Spinal cord (tissue), 10 donors: ENCODE measurements at places on chromosomes 7 and 10. TPM values are rescaled to one million over a fixed set of nuclear protein-coding genes. Genes with fewer than 3 reads are reported as not detected.

The FKBP14 gene
- 33.2 TPM for total RNA-seq

The VSIR gene
- total RNA-seq, result 33.6 TPM

The PNLIPRP1 gene
- total RNA-seq, result not detected

The ADCY1 gene
- 21.8 TPM for total RNA-seq

The SPDYE2B gene
- not detected for total RNA-seq

The MMP21 gene
- 0.40 TPM for total RNA-seq

The NKX1-2 gene
- 1.3 TPM for total RNA-seq

The LRRC61 gene
- total RNA-seq, result 13.3 TPM

The ACBD7 gene
- 59.7 TPM for total RNA-seq

The SEMA4G gene
- 9.9 TPM for total RNA-seq

The SLC25A13 gene
- 34.7 TPM for total RNA-seq

The AKR1C4 gene
- total RNA-seq, result not detected

The C7orf33 gene
- not detected for total RNA-seq

The TRPV5 gene
- total RNA-seq, result not detected

The KCNMA1 gene
- total RNA-seq, result 95.0 TPM

The C10orf62 gene
- 0.50 TPM for total RNA-seq

The GIMAP7 gene
- 3.3 TPM for total RNA-seq

The GIMAP1 gene
- total RNA-seq, result 6.0 TPM

The GPR85 gene
- total RNA-seq, result 13.6 TPM
